ENCODE measurements at places on chromosomes 13 and 19.

DNA sequence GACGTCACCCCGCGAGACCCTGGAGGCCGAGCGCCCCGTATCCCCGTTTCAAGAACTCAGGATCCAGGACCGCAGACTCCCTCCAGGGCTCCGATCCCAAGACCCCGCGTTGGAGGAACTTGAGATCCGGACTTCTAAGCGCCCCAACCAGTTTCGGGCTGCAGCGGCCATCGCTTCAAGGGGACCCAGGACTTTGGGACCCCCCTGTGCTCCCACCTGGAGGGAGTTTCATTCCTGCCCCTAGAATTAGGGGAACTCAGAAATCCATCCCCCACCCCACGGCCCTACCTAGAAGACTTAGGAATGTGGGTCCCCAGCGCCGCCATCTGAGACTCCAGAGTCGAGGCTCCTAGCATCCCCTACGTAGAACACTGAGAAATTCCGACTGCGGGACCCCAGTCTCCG is 400 bp downstream of the PLEKHG2 start:
- DNase-seq, result no peak

GRCh38 chr13:50129081-50129705 is 113.9 kb downstream of the KCNRG start:
- DNase-seq, result peak; percentile 25

GRCh38 chr19:9453953-9454352 is 18.6 kb upstream of the ZNF266 start:
- no peak for DNase-seq

DNA sequence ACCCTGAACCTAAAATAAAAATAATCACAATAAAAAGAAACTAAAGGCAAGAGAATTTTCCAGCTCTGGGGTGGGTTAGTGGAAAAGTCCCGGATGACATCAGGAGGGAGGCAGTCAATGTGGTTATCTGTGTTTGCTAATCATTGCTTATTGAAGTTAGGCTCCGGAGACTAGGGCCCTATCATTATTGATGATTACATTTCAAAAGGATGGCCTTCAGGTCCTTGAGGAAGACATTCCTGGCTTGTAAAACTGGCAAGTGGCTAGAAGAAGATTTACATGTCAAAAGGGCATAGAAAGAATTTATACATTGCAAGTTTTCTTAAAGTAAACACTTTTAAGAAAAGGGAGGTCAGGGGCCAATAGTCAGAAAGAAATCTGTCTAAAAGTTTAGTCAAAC is 123.4 kb downstream of the POSTN start:
- no peak for DNase-seq

- no peak for DNase-seq
Observed at GRCh38 chr13:80131204-80131603, 209.7 kb downstream of the SPRY2 start.

GRCh38 chr19:8569066-8569771 is 8.0 kb downstream of the MYO1F start:
- peak; percentile 78 for DNase-seq

DNA sequence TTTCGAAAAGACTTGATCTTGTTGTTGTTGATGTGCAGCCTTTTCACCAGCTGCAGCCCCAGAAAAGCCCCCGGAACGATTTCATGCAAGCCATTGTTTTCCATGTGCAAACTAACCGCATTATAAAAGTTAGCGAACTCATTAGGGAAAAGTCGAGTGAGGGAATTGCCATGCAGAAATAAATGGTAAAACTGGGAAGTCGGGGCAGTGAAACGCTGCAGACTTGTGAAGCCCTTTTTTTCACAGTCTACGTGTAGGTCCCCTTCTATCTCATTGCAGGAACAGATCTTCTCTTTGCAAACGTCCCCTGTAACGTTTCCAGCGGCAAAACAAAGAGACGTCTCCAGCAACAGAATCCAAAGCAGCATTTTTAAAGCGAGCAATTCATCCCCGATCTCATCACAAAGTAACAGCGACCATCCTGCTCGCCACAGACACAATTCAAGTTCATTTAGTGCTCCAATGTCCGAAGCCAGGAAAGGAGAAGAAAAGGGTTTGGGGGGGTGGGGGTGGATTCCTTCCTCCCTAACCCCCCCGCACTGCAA is 1.1 kb downstream of the SLITRK1 start:
- no peak for DNase-seq

- DNase-seq, result no peak
Observed at GRCh38 chr19:45363861-45364459, 6.4 kb downstream of the ERCC2 start.

- no peak for DNase-seq
Observed at GRCh38 chr13:35457258-35457657, 19.2 kb downstream of the MAB21L1 start.

GRCh38 chr19:33774751-33775150 is 21.9 kb upstream of the KCTD15 start:
- DNase-seq, result no peak

GRCh38 chr13:21149568-21149967 is 26.8 kb downstream of the SKA3 start:
- DNase-seq, result no peak

DNA sequence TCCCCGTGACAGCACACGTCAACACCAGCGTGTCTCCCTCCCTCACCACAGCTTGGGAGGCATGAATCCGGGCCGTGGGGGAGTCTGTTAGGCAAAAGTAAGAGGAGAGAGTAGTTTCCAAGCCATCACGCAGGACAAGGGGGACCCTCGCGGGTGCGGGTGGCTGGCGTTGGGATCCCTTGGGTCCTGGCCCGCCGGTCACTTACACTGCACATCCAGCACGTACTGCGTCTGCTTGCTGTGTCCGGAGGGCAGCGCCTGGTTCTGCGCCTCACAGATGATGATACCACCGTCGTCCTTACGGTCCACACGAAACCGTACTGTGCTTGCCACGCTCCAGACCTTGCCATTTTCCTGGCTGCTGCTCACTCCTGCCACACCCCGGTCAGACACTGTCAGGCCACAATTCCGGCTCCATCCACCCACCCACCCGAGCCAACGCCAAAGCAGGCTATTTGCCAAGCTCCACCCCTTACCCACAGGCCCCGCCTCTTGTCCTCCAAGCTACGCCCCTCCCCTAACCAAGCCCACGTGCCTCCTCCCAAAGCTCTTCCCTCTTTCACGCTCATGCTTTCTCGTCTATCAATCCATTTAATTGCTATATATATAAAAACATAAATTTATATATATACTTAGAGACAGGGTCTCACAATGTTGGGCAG is 6.6 kb upstream of the ZNF428 start:
- DNase-seq, result no peak

DNA sequence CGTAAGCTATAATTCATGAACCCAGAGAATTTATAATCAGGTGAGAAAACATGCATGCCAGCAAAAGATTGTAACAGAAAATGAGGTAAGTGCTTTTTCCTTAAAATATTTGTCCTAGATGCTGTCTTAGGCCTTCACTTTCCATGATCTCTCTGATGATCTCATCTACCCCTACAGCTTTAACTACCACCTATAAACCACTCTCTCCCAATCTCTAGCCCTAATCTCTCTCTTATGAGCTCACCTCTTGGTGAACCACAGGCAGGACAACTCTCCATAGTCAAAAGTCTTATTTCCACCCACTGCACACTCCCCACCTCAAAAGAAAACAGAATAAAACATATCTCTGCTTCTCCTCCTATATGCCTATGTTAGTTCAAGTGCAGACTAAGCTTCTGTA is 137.1 kb downstream of the SLC7A1 start:
- DNase-seq, result no peak

DNA sequence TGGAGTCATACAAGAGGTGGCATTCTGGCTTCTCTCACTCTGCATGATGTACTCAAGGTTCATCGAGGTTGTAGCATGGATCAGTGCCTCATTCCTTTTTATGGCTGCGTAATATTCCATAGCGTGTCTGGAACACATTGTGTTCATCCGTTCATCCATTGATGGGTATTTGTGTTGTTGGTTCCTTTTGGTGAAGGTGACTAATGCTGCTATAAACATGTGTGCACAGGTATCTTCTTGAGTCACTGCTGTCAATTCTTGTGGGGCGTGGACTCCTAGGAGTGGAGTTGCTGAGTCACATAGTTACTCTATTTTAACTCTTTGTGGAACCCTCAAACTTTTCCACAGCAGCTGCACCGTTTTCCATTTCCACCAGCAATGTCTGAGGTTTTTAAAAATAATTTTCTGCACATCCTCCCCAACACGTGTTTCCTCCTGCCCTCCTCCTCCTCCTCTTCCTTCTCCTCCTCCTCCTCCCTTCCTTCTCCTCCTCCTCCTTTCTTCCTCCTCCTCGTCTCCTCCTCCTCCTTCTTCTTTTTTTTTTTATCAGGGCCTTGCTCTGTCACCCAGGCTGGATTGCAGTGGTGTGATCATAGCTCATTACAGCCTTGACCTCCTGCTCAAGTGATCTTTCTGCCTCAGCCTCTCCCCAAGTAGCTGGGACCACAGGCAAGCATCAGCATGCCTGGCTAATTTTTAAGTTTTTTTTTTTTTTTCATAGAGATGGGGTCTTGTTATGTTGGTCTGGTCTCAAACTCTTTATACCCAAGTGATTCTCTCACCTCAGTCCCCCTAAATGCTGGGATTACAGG is 2.0 kb upstream of the TMEM221 start:
- peak; percentile 14 for DNase-seq

GRCh38 chr19:14561847-14562351 is 10.0 kb downstream of the NDUFB7 start:
- DNase-seq, result no peak

DNA sequence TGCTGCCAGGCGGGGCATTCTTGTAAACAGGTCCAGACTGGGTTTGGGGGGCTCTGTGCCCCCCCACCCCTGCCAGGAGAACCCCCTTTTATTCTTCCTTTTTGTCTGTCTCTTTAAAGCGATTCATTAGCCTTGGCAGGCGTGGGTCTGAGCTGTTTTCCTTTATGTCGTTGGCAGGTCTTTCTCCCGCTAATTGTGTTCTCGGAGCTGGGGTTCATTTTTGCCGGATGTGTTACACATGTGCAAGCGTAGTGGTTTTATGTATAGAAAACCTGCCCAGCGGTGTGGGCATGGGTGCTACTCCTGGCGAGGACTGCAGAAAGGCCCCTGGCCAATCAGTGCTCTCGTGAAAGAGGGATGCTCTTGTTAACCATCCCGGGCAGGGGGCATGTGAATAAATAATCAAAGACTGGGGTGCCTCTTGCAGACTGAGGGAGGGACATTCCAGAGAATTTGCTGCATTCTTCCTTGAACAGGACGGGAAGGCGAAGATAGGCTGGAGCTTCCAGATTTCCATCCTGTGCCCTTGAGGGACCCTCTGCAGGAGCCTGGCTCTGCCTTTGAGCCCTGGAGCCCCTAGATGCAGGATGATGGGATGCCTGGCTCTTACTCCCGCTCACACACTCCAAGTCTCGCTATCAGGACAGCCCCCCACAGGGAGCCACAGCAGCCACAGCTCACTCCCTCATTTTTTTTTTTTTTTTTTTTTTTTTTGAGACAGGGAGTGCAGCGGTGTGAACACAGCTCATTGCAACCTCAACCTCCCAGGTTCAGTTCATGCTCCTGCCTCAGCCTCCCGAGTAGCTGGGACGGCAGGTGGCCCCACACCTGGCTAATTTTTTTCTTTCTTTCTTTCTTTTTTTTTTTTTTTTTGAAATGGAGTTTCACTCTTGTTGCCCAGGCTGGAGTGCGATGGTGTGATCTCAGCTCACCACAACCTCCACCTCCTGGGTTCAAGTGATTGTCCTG is 14.1 kb downstream of the CARM1 start:
- no peak for DNase-seq

DNA sequence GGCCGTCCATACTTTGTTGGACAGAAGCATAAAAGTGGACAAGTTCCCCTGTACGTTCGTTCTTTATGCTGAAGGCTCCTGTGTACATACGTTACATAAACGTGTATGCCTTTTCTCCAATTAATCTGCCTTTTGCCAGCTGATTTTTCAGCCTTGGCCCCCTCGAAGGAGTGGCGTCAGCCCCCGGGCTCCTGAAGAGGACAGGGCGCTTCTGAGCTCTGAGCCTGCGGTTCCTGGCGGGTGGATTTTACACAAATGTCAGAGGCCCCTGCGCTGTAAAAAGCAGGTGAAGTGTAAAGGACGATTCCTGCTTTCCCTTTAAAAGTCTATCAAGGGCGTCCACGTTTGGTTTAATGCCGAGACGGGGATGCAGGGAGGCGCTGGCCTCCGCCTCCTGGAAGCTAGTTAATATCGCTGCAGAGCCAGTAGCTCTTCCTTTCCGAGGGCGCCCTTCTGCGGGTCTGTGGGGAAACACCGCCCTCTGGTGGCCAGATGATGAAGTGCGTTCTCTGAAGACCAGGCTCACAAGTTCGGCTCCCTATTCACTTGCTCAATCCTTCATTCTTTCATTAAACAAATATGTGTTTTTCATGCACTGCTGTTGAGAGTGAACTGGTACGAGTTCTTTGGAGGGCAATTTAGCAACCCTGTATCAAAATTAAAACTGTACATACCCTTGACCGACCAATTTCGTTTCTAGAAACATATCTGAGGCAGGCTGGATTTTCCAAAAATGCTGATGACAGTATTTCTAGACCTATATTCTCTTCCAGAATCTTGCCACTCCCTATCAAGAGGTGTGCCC is 62.0 kb downstream of the GPR12 start:
- peak; percentile 68 for DNase-seq

DNA sequence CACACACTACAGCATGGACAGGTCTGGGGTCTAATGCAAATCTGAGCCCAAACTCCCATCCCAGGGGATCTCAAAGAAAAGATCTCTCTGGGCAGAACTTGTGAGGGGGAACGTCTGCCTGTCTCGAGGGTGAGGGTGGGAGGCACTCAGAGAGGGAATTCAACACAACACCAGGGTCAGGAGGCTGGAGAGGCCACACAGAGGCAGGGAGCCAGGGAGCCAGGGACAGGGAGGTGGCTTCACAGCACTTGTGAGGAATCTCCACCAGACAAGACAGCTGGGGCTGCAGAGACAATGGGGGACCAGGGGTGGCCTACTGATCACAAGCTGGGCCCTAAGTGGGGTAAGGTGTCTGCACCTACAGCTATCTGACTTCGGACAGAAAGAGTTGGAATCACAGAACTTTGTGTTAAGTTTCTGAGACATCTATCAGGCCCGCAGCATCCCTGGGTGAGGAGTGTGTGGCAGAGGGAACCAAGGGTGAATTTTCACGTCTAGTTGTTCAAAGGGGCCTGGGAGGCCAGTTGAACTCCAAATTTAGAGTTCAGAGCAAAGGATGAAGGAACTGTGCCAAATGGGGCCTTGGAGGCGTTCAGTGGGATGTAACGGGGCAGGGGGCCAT is 12.7 kb upstream of the AKAP8L start:
- DNase-seq, result no peak

All from activated T-helper 1 cell treated with anti-CD3 and anti-CD28 coated beads, Interleukin-12 subunit alpha, Interleukin-12 subunit beta, Interleukin-2, Interleukin-4 antibody, amounts not matched to agents 30 ng/mL and 10 ng/mL and 1 ng/mL, durations not matched to agents 14 hours and 24 hours and 36 hours (primary cell).